Activated T-helper 1 cell treated with anti-CD3 and anti-CD28 coated beads, Interleukin-2, amount 50 U/mL, for 16 hours (primary cell): ENCODE measurements at places on chromosomes 16 and 17.

DNA sequence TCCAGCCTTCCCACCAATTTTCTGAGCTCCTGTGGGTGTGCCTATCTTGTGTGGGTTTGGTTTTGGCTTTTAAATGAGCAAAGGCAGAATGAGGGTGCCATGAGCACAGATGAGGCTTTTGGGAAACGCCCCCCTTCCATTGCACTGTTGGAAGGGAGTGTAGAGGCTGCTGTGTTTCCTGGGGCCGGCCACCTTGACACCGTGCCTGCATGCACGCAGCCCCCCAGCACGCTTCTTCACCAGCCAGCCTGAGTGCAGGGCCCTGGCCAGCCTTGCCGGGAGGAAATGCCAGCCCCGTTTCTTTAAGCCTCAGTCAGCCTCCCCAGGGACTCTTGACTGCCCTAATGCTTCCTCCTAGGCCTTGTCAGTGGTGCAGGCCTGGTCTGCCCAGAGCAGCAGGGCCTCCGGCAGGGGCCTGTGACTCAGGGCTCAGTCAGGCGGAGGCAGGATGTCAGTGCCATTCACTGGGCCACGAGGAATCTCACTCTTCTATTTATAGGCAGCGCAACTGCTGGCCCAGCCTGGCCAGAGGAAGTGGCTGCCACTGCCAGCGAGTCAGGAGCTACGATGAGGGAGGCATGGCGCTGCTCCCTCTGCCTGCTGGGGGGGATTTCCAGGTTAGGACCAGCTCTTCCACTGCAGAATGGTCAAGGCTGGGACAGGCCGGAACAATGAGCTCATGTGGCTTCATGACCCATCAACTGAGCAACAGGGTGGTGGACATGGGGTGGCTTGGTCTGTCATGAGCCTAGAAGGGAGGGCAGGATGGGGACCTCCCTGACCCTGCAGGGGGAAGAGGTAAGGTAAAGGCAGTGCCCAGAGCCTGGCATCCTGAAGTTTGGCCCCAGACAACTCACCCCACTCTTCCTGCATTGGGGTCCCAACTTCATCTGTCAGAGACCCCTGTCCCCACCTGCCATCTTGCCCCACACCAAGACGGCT lies 205.2 kb downstream of the RAB11FIP4 start:
- DNase-seq = no peak

- no peak for DNase-seq
Observed at GRCh38 chr17:18963126-18964017, 11.4 kb downstream of the SLC5A10 start.

DNA sequence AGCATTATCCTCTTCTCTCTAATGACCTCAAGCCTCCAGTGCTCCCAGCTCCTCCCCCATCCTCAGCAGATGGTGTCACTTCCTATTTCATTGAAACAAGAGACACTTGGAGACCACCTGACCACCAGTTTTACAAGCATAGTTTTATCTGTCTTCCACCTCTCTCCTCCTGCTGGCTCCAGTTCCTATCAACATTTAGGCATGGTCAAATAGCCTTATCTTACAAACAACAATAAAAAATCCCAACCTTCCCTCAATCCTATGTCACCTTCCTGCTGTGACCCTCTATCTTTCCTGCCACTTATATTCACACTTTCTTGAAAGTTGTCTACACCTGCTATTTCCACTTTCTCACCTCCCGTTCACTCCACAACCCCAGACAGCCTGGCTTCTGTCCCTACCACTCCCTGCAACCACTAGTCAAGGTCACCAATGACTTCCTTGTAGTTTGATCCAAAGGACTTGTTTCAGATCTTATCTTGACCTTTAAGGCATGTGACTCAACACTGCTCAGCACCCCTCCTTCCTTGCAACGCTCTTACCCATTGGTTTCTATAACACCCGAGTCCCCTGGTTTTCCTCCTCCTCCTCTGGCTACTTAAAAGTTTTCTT lies 4.3 kb upstream of the NTN1 start:
- no peak for DNase-seq

DNA sequence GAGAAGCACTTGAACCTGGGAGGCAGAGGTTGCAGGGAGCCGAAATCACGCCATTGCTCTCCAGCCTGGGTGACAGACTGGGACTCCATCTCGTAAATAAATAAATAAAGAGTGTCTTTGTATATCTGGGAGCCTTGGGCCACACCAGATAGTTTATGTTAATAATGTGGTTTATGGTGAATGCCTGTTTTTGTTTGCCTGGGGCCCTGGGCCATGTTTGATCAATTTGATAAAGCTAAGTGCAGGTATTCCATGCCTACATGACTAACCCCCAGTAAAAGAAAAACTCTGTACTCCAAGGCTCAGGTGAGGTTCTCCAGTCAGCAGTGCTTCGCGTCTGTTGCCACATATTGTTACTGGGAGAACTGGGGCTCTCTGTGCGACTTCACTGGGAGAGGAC lies 15.1 kb downstream of the SCIMP start:
- DNase-seq = no peak
